Activated gamma-delta T cell treated with Interleukin-2 at 50 U/mL for 16 hours (primary cell): ENCODE measurements at places on chromosomes 2 and 18.

DNA sequence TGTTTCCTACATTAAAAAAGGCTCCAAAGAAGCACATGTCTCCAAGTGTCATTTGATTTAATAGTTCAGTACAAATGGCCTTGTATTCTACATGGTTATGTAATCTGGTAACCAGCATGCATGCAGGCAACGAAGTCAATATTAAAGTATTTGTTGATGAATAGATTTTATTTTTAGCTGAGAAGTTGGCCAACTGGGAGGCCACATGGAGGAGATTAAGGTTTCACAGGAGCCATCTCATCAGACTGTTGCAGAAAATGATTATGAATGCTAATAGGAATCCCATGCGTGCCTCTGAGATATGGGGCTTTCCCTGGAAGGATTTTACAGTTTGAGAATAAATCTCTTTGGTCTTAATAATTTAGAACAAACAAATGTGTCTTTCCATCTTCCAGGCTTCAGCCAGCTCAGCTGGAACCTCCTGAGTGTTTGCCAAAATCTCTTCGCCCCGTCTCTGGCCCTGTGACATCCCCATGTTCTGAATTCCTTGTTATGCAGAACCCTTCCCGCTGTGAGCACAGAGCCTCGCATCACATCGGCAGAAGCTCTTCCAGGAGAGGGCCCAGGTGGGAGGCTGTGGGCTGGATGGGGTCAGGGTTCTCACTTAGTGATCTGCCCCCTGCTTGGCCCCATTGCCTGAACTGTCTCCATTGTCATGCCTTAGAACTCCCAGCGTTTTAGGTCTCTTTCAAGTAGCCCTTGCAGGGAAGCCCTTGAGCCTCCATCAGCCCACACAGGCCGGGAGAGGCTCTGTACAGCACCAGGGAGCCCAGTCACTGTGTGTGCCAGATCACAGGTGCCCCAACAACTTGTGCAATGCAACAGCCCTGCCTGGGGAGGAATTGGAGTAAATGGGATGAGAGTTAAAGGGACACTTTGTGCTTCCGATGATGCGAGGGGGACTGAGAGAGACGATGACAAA lies 190.5 kb upstream of the TWIST2 start:
- no peak for DNase-seq

DNA sequence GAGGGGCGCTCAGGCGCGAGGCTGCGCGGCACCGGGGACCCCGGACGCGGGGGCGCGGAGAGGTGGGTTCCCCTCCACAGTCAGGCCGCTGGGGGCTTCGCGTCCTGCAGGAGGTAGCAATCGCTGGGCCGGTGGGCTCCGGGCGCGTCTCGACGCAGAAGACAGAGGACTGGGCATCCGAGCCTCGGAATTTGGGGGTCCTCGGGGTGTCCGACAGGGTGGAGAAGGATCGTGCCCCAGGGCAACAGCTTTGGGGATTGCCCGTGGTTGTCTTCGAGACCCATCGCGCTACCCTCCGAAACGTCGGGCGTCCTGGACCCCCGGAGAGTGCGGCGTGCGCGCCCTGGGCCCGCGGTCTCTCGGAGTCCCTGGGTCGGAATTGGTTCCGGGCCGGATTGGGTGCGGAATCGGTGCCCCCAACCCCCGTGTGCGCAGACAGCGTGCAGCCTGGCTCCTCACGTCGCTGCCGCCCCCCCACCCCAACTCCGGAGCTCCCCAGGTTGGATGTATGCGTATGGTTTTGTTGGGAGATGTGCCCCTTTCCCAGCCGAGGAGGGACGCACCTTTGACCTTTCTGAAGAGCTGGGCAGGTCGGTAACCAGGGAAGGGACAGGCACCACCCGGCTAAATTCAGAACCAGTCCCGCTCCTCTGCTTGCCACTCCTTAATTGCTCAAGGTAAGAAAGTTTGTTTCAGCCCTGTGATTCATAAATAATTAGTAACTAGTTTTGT lies 750 bp downstream of the NPAS2 start:
- DNase-seq, result no peak

DNA sequence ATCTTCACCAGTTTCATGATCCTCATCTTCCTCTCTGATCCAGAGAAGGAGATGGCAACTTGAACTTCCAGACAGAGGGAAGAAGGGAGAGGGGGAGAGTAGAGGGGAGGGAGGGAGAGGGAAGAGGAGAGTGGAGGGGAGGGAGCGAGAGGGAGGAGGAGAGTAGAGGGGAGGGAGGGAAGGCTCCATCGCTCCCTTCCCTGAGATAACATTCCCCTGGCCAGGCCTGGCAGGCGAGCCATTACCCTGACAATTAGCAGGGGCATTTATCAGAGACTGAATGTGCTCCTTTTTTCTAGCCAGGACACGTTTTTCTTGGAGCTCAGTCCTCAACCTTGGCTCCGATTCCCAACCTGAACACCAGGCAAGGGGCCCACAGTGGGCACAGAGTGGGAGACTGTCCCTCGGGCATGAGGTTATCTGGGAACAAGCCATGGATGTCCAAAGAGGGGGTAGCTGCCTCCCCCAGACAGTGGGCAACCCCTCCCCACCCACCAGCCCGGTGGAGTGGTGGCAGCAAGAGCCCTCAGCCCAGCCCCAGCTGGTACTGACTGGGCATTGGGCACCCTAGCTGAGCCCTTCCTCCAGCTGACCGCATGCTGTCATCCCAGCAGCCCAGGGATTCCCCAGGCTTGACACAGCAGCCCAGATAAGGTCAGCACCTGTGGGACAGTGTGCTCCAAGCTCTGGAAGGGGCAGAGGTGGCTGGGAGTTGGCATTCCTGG lies 81.8 kb downstream of the TNS1 start:
- no peak for DNase-seq

DNA sequence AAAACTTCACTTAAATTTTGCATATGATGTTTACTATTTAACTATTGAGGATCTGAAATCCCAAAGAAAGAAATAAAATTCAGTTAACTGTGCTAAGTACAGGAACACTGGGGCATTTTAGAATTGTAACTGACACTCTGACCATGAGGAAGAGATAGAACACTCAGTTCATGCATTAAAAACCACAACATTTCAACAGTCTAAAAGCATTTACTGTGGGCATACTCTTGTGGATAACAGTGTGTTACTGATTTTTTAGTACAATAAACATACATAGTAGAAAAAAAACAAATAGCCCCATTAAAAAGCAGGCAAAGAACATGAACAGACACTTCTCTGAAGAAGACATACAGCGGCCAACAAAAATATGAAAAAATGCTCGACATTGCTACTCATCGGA lies 1122.7 kb upstream of the PIK3C3 start:
- no peak for DNase-seq

DNA sequence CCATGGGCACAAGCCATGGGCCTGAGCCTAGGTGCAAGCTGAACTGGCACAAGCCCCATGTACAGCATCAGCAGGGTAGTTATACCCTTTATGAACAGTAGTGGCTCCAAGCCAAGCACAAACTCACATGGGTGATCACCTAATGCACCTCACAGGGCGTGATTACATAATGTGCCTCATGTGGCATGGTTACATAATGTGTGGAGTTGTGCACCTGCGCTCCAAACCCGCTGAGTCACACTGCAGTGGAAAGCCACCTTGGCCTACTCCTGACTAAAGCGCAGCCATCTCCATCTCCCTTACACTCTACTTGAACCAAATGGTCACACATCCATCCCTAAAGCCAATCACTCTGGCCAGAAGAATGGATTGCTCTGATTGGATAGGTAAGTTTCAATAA lies 279.7 kb downstream of the MBD2 start:
- no peak for DNase-seq

DNA sequence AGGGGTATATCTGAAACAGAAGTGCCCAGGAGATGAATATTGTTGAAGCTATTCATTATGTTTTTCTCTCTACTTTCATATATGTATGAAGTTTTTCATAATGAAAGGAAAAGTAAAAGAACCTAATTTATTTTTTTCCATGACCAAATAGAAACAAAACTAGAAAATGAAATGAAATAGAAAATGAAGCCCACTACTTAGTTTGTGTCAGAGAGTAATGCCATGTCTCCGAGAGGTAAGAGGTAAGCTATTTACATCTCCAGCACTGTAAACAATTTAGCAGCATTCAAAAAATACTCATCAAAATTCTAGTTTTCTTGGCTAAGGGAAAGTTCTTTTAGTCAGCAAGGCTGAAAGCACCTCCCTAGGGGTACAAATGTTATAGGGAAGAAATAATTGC lies 238.6 kb downstream of the PTH2R start:
- no peak for DNase-seq

DNA sequence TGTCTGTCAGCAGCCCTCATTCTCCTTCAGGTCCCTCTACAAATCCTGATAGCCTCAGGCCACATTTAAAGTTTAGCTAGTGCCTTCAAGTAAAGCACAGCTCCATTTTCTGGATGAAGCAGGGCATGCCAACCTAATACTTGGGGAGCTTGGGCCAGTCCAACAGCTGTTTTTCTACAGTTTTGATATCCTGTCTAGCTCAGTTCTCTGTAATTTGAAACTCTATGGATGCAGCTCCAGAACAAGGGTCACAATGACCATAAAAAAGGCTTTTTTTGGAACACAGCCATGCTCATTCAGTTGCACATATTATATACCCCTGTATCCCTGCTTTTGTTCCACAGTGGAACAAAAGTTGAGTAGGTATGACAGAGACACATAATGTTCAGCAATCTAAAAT lies 373.5 kb downstream of the SUCLG1 start:
- no peak for DNase-seq

GRCh38 chr18:12372406-12372805 lies 4.6 kb downstream of the AFG3L2 start:
- no peak for DNase-seq

DNA sequence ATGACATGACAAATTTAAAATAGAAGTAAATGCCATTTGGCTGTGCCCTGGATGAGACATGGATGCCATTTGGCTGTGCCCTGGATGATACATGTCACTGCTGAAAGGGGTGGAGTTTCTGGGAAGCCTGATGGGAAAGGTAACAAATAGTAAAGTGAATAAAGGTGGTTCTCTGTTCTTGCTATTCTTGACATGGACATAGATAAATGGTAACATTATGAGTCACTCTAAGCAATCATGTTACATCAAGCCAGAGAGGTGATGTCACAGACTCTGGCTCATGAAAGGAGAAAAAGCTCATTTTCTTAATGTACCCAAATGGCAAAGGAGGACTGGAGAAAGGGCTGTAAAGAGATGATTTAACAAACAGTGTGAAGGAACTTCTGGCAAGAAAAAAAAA lies 86.4 kb downstream of the EML6 start:
- no peak for DNase-seq

- peak; percentile 54 for DNase-seq
Measured at GRCh38 chr2:196750977-196751631, 48.4 kb downstream of the GTF3C3 start.

DNA sequence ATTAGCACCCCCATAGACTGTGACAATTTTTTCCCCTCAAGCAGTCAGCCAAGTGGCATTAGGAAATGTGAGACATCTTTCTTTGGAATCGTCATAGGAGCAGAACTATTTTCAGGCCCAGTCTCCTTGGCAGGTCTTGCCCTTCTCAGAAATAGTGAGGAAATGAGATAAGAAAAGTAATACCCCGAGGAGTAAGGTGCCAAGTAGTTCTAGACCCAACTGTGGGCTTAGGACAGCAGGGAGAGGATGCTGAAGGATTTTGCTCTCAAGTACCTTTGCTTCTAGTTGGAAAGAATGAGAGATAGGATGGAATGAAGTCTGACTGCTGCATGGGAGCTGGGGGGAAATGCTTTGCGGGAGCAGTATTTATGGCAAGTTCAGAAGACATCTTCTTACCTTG lies 31.8 kb downstream of the PRKCE start:
- no peak for DNase-seq

DNA sequence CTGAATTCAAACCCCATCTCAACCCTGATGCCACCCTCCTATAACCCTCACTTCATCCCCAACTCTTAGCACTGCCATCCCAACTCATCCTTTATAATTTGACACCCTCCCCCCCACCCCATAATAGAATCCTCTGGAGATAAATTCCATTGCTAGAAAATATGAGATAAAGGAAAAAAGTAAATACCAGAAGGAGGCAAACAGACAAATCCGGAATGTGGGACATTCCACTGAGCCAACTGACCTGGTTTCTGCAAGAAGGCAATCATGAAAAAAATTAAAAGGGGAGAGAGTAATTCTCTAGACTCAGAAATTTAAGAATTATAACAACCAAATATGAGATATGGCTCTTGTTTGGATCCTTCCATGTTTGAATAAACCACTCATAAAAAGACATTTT lies 132.4 kb downstream of the CYP26B1 start:
- no peak for DNase-seq

- no peak for DNase-seq
Measured at GRCh38 chr18:24959051-24959476, 392.9 kb downstream of the ZNF521 start.

- no peak for DNase-seq
Measured at GRCh38 chr2:191693166-191693565, 15.2 kb downstream of the NABP1 start.

GRCh38 chr2:218885981-218886947 lies 5.6 kb downstream of the WNT10A start:
- no peak for DNase-seq

GRCh38 chr2:71548646-71549425 lies 95.5 kb downstream of the DYSF start:
- peak; percentile 59 for DNase-seq

DNA sequence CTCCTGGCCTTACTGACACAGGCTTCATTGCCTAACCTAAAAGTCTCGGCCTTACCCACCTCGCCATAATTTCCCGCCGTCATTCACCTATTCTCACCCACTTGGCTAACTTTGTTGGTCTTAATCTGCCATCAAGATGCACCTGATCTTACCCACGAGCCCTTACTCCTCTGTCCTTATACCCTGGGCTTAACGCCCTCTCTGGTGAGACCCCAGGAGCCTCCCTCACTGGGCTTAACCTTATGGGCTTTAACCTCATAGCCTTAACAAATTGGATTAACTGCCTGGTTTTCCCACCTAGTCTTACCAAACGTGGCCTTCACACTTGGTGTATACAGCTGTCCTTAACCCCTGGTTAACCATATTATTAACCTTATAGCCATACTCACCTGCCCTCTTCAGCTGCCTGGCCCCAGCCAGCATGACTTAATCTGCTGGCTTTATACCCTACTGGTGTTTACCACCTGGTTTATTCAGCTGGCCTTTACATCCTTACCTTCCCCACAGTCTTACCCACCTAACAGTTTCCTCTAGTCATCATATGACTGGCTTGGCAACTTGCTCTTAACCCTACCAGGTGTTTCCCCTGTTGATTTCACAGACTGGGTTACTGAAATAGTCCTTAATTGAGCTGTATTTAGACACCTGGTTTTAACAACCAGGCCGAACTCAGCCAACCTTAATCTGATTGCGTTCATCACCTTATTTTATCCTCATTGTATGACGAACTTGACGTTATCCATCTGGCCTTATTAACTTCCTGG lies 132.0 kb upstream of the ZSWIM2 start:
- no peak for DNase-seq

GRCh38 chr2:10091182-10091888 lies 11.1 kb upstream of the CYS1 start:
- DNase-seq, result no peak

GRCh38 chr2:129761569-129762021 lies 217.9 kb upstream of the RAB6C start:
- no peak for DNase-seq

DNA sequence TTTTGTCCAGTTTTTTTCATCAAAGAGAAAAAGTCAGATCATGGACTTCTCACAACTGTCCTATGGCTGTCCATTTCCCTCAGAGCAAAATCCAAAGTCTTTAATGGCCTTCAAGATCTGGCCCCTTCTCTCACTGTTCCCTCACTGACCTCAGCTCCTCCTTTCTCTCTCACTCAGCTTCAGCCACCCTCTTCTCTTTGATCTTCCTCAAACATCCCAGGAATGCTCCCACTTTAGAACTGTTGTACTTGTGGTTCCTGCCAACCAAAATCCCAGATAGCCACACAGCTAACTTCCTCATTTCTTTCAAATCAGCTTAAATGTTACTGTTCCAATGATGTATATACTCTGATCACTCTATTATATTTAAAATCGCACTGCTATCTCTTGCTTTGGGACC lies 82.9 kb downstream of the NUP35 start:
- no peak for DNase-seq
